ENCODE measurements at places on chromosomes 7 and 10.

DNA sequence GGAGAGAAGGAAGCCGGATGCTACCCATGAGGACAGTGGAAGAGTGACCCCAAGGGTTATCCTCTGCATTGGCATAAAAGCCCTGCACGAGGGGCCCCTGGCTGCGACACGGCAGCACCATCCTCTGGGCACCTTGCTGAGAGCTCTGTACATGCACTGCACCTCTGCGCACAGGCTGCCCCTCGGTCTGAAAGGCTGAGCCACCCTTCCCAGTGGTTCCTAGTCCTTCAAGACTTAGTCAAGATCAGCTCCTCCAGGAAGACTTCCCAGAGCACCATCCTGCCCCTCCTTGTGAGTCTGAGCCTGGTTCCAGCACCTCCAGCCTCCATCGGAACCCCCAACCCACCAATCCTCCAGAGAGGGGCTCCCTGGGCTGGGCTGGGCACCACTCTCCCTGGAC is 37.9 kb upstream of the CNPY1 start:
- no peak for DNase-seq

DNA sequence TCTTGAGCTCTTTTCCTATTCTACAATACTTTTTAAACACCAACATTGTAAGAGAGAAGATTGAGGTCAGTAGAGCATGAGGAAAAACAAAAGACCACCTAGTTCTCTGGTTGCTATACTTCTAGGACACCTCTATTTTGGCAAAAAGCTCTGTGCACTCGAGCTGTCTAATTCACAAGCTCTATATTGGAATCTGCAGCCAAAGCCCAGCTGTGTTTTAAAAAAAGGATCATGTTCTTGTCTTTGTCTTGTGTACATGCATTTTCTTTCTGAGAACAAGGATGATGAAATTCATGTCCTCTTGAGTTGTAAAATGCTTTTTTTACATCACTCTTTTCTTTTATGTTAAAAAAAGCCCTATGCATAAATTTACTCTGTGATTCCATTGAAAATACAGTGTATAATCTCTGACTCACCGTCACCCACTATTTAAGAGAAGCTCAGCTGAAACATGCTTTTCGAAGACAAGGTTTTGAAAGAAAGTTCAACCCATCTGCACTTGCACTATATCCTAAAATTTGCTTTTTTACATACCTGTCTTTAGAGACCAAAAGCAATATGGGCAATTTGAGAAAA is 215.5 kb upstream of the VSTM2A start:
- DNase-seq: no peak

DNA sequence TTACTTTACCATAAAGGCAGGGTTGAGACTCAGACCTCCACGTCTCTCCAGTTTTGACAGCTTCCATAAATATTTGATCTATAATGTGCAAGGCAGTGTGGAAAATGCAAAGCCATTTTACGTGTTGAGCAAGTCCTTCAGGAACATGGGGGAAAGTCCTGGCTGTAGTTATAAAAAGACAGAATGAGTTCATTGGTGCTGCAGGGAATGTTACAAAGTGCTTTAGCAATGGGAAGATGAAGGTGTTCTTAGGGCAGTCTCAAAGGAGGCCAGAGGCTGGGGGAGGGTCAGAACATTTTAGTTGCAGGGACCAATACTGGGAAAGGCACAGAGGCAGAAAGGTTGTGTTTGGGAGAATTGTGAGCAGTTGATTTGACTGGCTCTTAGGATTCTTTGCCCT is 27.9 kb downstream of the CNNM2 start:
- DNase-seq: no peak

- no peak for DNase-seq
These were observed 97.5 kb upstream of the PRSS58 start for GRCh38 chr7:142355328-142355727.

DNA sequence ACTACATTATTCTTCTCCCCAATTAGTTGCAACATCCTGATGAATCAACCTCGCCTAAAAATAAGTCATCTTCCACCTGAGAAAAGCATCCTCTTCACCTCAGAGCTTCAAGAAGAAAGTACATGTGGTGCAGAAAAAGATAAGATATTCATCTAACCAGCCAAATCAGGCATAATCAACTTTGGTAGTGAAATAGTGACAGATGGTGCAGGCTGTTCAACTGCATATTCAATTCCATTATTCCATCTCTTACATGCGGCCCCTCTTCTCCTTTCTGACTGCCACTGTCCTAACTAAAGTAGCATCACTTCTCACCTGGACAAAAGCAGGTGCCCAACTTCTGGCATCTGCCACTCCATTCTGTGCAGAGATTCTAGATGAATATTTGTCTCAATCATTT is 148.4 kb upstream of the STEAP1 start:
- no peak for DNase-seq

- peak; percentile 81 for DNase-seq
These were observed 3.4 kb downstream of the IGFBP3 start for GRCh38 chr7:45917658-45918057.

- no peak for DNase-seq
These were observed 147.8 kb downstream of the ADCY1 start for GRCh38 chr7:45721686-45722598.

- no peak for DNase-seq
These were observed 58.8 kb downstream of the INSIG1 start for GRCh38 chr7:155356323-155357105.
